ENCODE measurements at places on chromosomes 1 and 21.

DNA sequence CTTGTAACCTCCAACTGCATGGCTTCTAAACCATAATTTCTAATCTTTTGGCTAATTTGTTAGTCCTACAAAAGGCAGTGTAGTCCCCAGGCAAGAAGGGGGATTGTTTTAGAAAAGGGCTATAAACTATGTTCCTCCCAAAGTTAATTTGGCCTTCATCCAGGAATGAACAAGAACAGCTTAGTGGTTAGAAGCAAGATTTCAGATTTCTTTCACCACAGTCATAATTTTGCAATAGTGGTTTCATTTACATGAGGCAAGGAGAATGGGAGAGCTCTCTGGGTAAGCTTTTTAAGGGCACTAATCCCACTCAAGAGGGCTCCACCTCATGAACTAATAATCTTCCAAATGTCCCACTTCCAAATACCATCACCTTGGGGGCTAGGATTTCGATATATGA is 1353.9 kb downstream of the NCAM2 start:
- H3K36me3 ChIP-seq, result no peaks in the 10 kb centered on the region
- H3K27me3 ChIP-seq, result no peaks in the 10 kb centered on the region
- no peak overlapping the region for H3K4me3 ChIP-seq
- H3K27ac ChIP-seq, result no peak overlapping the region
- no peaks in the 10 kb centered on the region for H3K4me1 ChIP-seq

GRCh38 chr1:18852501-18852900 is 7.0 kb downstream of the TAS1R2 start:
- no peaks in the 10 kb centered on the region for H3K4me1 ChIP-seq
- H3K27ac ChIP-seq, result no peak overlapping the region
- H3K4me3 ChIP-seq, result no peak overlapping the region

DNA sequence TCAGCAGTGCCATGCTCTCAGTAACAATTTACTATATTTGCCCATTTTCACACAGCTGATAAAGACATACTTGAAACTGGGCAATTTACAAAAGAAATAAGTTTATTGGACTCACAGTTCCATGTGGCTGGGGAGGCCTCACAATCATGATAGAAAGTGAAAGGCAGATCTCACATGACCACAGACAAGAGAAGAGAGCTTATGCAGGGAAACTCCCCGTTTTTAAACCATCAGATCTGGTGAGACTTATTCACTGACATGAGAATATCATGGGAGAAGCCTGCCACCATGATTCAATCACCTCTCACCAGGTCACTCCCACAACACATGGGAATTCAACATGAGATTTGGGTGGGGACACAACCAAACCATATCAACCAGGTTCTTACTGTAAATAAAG is 112.1 kb upstream of the C1orf87 start:
- H3K4me1 ChIP-seq, result no peaks in the 10 kb centered on the region
- no peak for DNase-seq

DNA sequence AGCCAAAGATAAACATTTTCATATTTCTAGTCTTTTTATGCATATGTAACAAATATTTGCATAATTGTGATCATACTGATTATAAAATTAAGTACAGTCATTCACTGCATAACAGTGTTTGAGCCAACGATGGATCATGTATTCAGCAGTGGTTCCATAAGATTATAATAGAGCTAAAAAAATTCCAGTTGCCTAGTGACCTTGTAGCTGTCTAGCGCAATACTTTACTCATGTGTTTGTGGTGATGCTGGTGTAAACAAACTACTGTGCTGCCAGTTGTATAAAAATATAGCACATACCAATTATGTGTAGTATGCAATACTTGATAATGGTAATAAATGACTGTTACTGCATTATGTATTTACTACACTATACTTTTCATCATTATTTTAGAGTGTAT is 2.1 kb upstream of the S100A10 start:
- H3K36me3 ChIP-seq, result peaks cover 17% of the 10 kb centered on the region
- H3K27me3 ChIP-seq, result no peaks in the 10 kb centered on the region
- H3K4me3 ChIP-seq, result no peak overlapping the region
- H3K27ac ChIP-seq, result peak overlapping the region; percentile 99
- peaks cover 77% of the 10 kb centered on the region for H3K4me1 ChIP-seq

DNA sequence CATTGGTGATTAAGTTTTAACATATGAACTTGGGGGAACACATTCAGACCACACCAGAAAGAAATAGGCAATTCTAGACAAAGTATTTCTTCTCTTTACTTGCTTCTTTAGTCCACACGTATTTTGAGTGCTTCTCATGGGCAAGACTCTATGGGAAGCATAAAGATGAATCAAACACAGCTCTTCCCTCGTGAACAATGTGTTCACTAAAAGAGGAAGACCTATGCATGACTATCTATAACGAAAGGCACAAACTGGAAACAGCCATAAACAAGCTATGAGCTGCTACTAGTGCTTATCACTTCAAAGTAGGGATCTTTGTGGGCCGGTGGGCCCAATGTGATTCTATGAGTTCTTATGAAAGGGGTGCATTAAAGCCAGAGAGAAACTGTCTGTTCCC is 53.0 kb upstream of the PRDX6 start:
- peak overlapping the region; percentile 39 for H3K4me3 ChIP-seq
- H3K27ac ChIP-seq, result peak overlapping the region; percentile 89
- H3K4me1 ChIP-seq, result peaks cover 74% of the 10 kb centered on the region
- no peaks in the 10 kb centered on the region for H3K27me3 ChIP-seq

DNA sequence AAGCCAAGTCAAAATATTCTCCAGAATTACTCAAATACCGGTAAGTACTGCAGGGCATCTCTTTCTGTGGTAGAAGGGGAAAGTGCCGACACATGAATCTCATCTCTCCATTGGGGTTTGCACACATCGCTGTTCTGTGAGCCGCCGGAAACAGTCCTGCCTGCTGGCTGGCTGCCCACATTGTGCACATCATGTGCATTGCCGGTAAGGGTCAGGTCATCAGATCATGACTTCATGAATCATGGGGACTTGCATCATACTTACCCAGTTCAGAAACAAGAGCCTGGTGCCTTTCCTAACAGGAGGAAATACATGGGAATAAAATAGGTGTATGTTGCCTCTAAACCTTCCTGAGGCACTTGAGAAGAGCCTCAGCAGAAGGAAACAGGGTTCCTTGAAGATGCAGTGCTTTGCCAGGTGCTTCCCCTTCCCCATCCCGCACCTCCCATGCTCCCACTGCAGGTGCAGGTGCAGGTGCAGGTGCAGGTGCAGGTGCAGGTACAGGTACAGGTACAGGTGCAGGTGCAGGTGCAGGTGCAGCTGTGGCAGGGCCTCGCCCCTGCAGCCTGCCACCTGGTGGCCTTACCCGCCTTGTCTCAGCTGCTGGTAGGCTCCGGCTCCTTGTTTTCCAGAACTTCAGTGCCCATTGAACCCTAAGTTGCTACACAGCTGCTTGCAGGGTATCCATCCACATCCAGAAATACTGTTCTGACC is 26.5 kb downstream of the GPR137B start:
- H3K4me3 ChIP-seq, result no peak overlapping the region
- H3K36me3 ChIP-seq, result no peaks in the 10 kb centered on the region
- H3K27ac ChIP-seq, result no peak overlapping the region
- DNase-seq, result peak; percentile 42
- H3K4me1 ChIP-seq, result 0 out of 2 replicates have a peak, but pooled peaks cover 4% of the 10 kb centered on the region

DNA sequence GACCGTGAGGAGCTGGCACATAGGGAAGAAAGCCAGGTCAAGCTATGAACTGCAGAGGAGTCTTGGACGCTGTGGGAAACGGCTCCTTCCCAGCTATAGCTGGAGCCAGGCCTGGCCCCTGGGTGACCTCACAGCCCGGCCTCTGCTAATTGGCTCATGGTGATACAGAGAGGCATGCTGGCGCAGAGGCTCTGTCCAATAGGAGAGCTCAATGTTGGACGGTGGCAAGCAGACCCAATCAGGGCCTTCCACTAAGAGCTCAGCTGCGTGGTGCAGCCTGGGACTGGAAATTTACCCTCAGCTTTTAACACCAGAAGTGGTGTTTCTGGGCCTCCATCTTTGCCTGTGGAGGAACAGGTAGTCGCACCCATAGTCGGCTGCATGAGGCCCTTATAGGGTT is 64.4 kb upstream of the GRHL3 start:
- no peak overlapping the region for H3K4me3 ChIP-seq
- H3K36me3 ChIP-seq, result no peaks in the 10 kb centered on the region
- no peak overlapping the region for H3K27ac ChIP-seq
- DNase-seq, result no peak

- H3K4me1 ChIP-seq, result no peaks in the 10 kb centered on the region
- H3K27me3 ChIP-seq, result peaks cover 81% of the 10 kb centered on the region
- H3K27ac ChIP-seq, result no peak overlapping the region
- H3K36me3 ChIP-seq, result no peaks in the 10 kb centered on the region
Measured at GRCh38 chr1:7632176-7632575, 138.9 kb upstream of the VAMP3 start.

GRCh38 chr1:3207217-3207848 is 138.3 kb downstream of the PRDM16 start:
- no peak overlapping the region for H3K27ac ChIP-seq
- H3K4me1 ChIP-seq, result no peaks in the 10 kb centered on the region
- no peak overlapping the region for H3K4me3 ChIP-seq
- H3K36me3 ChIP-seq, result no peaks in the 10 kb centered on the region
- H3K27me3 ChIP-seq, result peaks cover 100% of the 10 kb centered on the region

DNA sequence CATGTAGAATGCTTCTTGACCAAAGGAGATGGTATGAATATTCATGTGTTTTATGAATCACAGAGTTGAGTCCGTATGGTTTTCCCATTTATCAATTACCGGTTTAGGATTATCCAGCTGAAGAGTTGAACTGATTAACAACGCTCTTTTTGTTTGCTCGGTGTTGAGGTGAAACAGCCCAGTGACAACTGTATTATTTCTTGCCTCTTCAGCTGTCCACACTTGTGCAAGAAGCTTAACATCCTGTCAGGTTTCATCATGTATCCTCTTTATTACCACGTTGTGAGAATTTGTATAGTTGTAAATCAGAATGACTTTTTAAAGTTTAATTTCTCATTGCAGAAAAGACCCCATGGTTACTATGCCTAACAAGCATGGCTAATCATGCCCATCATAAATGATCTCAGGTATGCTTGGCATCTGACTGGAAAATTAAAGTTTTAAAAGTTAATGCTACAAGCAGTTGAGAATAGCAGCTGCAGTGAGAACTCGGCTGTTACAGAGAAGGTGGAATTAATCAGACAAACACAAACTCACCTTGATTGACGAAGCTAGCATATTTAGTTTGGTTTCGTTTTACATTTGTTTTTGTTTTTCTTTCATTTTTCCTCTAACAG is 563.2 kb upstream of the ADGRL2 start:
- no peak overlapping the region for H3K4me3 ChIP-seq
- H3K27ac ChIP-seq, result no peak overlapping the region
- H3K27me3 ChIP-seq, result no peaks in the 10 kb centered on the region

- H3K27me3 ChIP-seq, result peaks cover 57% of the 10 kb centered on the region
- no peaks in the 10 kb centered on the region for H3K36me3 ChIP-seq
- no peaks in the 10 kb centered on the region for H3K4me1 ChIP-seq
- DNase-seq, result no peak
- H3K4me3 ChIP-seq, result no peak overlapping the region
- H3K27ac ChIP-seq, result no peak overlapping the region
Measured at GRCh38 chr1:38474738-38475623, 384.6 kb downstream of the RRAGC start.

Data from PC-9 (cell line).